Epithelial cell of esophagus (primary cell): ENCODE measurements at places on chromosomes 6 and 20.

- DNase-seq, result no peak
These were observed at the start of gene SIRPG for GRCh38 chr20:1657556-1658334. SIRPG (minus strand) TSS chr20:1657779; CDS start chr20:1657714, 65 bp downstream.

GRCh38 chr20:42063141-42063540, 445.0 kb upstream of the CHD6 start:
- DNase-seq, result no peak

GRCh38 chr20:8787090-8787489, 281.8 kb upstream of the PLCB4 start:
- DNase-seq, result no peak

DNA sequence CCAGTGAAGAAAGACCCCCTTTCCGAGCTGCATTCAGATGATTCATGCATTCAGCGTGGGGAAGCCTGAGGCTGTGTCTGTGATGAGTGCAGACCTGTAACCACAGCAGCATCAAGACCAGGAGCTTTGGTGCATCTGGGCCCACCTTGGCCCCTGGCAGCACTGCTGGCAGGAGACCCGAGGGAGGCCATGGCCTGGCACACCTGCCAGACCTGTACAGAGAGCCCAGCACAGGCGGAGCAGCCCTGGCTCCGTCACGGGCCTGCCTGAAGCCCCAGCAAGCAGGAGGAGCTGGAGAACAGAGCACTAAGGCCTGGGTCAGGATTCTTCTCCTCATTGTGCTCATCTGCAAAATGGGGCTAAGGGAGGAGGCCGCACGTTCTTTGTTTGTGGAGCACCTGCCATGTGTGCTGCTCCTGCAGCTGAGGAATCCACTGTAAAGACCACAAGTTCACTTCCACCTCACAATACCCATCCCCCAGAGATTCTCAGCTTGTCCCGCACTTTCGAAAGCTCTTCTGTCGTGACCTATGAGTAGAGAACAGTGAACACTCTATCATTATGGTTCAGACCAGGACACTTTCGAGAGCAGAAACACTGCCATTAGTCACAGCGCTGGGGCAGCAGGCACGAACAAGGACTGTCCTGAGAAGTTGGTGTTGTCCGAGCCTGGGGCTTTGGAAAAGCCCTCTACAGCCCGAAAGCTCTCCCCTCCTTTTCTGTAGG, 144.4 kb upstream of the CST7 start:
- DNase-seq, result no peak

DNA sequence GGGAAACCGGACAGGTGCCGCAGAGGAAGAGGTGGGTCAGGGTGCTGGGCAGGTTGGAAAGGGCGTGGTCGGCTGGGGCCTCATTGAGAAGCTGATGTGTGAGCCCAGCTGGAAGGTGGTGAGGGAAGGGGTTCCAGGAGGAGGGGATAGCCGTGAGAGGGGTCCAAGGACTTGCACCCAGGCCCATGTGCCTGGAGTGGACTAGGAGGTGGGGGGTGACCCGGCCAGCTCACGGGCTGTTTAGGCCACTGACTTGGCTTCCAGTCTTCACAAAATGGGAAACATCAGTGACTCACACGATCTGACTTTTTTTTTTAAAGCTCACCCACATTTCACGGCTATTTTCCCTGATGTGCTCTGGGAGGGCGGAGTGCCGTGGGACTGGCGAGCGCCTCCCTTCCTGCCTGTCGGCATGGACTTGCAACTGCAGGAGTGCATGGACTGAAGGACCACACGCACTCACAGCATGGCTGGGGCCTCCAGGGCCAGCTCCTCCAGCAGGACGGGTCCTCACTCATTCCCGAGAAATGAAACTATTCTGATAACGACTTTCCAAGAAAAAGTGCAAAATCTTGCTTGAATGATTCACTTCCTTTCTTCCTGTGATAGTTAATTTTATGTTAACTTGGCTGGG, 13.5 kb upstream of the PDE10A start:
- DNase-seq, result no peak

- no peak for DNase-seq
These were observed 82.1 kb downstream of the GRM1 start for GRCh38 chr6:146110990-146111389.

DNA sequence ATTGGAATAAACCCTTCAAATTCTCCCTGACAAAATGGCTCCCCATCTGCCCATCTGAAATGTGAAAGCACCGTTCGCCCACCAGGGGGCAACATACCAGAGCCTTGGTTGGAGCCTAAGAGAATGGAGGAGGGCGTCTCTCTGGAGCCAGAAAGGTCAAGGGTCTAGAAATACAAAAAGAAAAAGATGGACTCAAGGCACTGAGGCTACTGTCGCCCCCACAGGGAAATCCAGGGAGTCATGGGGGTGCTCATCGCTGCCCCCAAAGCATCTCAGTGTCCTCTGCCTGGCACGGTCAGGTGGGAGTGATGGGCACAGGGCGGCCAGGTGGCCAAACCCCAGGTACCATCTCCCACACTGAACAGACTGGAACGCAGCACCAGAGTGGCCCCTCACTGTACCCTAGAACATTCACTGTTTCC, 136.3 kb downstream of the ZMYND8 start:
- DNase-seq, result peak; percentile 49

GRCh38 chr6:149032599-149033405, 284.7 kb upstream of the TAB2 start:
- peak; percentile 62 for DNase-seq

- no peak for DNase-seq
These were observed 949 bp downstream of the KIFC1 start for GRCh38 chr6:33392595-33392948.

GRCh38 chr20:10665027-10665561, 8.7 kb downstream of the JAG1 start:
- peak; percentile 83 for DNase-seq

- no peak for DNase-seq
These were observed 125.1 kb upstream of the LOC128125822 start for GRCh38 chr6:63447134-63447533.

DNA sequence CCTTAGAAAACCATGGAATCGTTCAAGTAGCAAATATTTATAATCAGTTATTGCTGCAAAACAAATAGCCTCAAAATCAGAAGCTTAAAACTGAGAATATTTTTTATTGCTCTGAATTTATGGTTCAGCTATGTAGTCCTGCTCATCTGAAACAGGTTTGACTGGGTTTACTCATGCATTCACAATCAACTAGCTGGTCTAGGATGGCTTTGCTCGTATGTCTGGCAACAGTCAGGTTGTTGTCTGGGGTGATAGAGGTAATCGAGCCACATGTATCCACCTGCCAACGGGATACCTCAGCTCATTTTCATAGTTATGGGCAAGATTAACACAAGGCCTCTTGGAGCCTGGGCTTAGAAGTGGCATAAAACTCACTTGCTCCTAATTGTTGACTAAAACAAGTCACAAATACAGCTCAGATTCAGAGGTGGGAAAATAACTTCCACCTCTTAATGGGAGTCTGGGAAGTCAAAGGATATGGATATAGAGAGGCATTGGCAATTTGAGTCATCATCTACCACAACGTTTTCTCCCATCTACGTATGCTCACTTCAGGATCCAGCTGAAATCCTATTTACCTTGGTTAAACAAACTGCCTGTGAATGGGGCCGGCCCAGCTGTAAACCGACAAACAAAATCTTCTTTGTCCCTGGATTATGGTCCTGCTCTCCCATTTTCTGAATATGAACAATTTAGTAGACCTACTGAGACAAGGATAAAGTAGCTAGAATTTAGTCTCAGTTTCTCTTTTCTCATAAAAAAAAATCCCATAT, 54.5 kb upstream of the TENT5A start:
- peak; percentile 92 for DNase-seq

DNA sequence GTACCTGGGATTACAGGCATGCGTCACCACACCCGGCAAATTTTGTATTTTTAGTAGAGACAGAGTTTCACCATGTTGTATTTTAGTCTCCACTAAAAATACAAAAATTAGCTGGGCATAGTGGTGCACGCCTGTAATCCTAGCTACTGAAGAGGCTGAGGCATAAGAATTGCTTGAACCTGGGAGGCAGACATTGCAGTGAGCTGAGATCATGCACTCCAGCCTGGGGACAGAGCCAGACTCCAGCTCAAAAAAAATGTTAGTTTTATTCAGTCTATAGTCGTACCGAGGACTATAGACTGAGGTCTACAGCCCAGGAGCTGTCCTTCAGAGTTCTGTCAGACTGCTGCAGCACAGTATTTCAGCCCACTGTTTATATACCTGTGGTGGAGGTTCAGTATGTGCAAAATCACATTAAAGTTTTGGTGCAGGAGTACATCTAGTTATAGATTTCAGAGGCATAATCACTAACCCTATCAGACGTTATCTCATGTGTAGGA, 3.6 kb upstream of the CASP8AP2 start:
- DNase-seq, result peak; percentile 9

- peak; percentile 89 for DNase-seq
These were observed 9.3 kb upstream of the EPM2A start for GRCh38 chr6:145744619-145745018.

DNA sequence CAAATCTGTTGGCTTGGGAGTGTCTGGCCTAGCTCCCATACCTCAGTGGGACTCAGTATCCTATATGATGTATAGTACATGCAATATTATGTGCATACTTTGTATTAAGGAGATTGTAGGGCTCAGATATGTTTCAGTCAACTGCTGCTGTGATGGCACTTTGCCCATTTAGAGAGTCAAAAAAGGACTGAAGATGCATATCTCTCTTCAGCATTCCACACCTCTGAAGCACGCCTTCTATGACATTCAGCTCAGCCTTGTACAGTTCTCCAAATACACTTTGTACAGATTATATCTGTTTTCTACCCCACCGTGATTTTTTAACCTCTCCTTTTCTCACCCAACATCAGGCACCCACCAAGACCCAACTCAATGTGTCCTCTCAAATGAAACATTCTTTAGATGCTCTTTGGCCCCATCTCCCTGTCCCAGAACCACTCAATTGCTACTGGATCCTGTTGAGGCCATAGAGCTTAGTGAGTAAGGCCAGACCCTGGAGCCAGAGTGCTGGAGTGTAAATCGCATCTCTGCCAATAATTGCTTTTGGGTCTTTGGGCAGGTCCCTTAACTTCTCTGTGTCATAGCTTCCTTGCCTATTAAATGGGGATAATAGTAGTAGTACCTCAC, 15.6 kb downstream of the ENPP1 start:
- no peak for DNase-seq

GRCh38 chr6:82954937-82955577, 110.6 kb downstream of the UBE3D start:
- peak; percentile 46 for DNase-seq

GRCh38 chr6:133671376-133671775, 217.5 kb upstream of the TCF21 start:
- DNase-seq, result no peak

GRCh38 chr6:11631008-11631407, 93.5 kb downstream of the TMEM170B start:
- DNase-seq, result no peak

DNA sequence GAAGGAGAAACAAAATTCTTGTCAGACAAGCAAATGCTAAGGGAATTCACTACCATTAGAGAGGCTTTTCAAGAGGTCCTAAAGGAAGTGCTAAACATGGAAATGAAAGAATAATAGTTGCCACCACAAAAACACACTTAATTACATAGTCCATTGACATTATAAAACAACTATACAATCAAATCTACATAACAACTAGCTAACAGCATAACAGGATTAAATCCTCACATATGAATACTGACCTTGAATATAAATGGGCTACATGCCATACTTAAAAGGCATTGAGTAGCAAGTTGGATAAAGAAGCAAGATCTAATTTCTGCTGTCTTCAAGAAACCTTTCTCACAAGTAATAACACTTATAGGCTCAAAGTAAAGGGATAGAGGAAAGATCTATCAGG, 811.5 kb upstream of the CITED2 start:
- no peak for DNase-seq

- DNase-seq, result no peak
These were observed 49.6 kb downstream of the DSTN start for GRCh38 chr20:17619351-17620093.

GRCh38 chr6:25232479-25232878, 46.7 kb upstream of the CARMIL1 start:
- DNase-seq, result no peak

DNA sequence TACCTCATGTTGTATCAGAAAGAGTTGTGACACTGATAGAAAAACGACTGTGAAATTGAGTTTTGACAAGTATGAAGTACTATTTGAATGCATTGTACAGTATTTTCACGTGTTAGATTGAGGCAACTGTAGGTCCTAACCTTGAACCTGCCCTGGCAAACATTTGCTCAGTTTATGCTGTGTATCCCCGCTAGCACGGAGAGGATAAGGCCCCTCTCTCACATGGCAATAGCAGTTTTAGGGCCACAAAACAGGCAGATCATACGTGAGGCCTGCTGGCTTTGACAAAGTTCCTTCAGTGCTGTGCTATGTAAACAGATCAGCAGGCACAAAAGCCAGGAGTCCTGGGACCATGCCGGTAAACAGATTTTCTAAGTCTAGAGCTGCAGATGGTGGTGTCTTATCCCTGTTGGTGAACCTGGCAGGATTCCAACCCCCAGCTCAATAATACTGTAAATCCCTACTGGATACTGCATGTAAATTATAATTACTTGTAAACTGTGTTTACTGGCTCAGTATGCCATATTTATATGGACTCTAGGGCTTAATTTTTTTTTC, 23.8 kb upstream of the FAM217A start:
- DNase-seq, result no peak

DNA sequence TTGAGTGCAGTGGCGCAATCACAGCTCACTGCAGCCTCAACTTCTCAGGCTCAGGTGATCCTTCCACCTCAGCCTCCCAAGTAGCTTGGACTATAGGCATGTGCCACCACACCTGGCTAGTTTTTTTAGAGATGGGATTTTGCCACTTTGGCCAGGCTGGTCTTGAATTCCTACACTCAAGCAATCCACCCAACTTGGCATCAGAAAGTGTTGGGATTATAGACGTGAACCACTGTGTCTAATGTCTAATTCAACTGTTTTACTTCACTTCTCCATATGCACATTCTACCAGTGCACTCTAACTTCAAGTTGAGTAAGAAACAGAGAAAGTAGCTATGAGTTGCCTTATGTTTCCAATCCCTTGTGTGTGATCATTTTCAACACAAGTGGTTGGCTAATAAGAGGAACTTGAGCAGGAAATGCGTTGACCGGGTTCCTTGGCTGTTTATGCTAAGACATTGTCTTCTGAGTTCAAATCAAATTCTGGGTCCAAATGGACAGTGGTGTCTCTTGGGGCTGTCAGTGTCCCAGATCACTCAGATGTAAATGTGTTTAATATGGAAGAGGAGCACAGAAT, 23.9 kb downstream of the ZNF337 start:
- no peak for DNase-seq

DNA sequence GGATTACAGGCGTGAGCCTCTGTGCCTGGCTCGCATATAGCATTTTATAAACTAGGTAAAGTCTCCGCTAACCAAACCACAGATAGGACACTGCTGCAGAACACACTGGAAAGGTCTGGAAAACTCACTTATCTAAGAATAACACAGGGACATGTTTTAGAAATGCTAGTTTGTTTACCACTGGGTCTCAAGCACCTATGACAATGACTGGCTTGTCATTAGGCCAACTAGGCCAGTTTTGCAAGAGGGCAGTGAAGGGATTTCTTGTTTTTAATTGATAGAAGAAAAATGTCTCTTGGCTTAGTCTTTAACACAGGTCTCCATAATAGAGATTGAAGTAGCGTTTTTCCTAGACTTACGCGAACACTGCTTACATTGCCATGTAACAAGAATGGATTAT, 201.4 kb downstream of the TMEM242 start:
- no peak for DNase-seq

- peak; percentile 61 for DNase-seq
These were observed 97.8 kb upstream of the PMEPA1 start for GRCh38 chr20:57807401-57808263.

GRCh38 chr20:61901392-61902220, 164.1 kb downstream of the TAF4 start:
- no peak for DNase-seq
